Stimulated activated CD8-positive, alpha-beta memory T cell treated with anti-CD3 and anti-CD28 coated beads, Interleukin-12 subunit alpha, Interleukin-12 subunit beta, amount 100 ng/mL, for 4 hours (primary cell): ENCODE measurements at places on chromosomes 7 and 10.

- DNase-seq = no peak
Observed at GRCh38 chr7:116583653-116584052, 58.8 kb downstream of the CAV1 start.

DNA sequence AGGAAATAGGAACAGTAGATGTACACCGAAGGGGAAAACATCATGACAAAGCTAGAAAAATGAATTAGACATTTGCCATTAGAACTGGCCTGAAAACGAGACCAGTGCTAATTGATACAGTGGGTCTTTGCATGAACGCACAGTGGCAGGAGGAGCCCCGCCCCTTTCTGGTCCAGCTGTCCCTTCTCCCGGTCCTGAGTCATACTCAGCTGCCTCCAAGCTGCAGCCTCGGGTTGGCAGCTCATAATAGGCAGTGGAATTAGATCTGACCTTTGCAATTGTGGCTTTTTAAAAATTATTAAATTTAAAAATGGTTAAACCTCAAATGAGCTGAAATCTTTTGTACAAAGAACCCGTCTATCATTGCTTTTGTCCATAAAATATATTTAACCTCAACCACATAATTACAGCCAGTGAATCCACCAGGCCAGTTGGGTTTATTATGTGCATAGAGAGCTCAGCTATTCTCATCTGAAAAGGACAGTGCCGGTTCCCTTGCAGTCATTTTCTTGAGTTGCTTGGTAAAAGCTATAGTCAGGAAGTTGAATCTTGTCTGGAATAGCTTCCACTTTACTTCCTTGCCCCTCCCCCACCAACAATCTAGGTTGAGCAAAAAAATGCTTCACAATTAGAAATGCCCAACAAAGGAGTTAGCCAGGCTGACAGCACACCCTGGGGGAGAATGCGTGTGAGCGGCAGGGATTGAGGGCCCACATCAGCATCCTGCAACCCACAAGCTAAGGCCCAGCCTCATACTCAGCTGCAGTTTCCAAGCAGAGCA lies 147.1 kb downstream of the BUB3 start:
- no peak for DNase-seq

DNA sequence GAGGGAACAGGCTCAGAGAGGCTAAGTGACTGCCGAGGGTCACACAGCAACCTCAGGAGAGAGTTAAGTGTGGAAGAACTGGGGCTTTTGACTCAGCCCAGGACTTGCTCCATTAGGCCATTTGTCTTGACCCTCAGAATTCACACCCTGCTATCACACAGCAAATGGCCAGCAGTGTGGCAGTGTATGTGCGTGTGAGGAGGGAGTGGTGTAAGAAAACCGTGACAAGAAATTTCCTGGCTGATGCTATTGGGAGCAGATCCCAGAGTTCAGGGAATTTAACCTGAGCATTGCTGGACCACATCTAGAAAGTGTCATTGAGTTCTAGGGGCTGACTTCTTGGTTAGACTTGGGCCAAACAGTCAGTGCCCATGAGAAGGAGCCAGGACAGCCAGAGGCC lies 18.4 kb downstream of the VWA2 start:
- DNase-seq = no peak

- DNase-seq = no peak
Observed at GRCh38 chr7:36775061-36775620, 50.8 kb upstream of the AOAH start.

DNA sequence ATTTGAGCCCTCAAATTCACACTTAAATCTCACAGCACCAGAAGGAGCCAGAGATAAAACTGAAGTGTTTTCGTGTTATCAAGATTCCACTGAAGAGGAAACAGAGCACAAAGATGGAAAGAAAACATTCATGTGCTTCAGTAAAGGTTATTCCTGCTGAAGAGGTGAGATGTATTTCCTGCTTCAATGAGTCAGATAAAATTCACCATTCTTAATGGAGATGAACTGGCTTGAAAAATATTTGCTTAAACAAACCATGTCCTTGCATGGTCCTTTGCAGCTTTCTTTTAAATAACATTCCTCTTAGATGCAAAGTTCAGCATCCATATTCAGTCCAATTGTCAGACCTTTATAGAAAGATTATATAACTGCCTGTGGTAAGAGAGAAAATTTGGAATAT lies 294.2 kb downstream of the IPMK start:
- no peak for DNase-seq

GRCh38 chr10:52082307-52082706 lies 231.8 kb upstream of the DKK1 start:
- no peak for DNase-seq

GRCh38 chr7:6430271-6430940 lies 17.3 kb downstream of the DAGLB start:
- DNase-seq = no peak

GRCh38 chr7:44196450-44196872 lies 4.3 kb upstream of the YKT6 start:
- no peak for DNase-seq

GRCh38 chr7:109246330-109247077 lies 676.8 kb downstream of the DNAJB9 start:
- no peak for DNase-seq

DNA sequence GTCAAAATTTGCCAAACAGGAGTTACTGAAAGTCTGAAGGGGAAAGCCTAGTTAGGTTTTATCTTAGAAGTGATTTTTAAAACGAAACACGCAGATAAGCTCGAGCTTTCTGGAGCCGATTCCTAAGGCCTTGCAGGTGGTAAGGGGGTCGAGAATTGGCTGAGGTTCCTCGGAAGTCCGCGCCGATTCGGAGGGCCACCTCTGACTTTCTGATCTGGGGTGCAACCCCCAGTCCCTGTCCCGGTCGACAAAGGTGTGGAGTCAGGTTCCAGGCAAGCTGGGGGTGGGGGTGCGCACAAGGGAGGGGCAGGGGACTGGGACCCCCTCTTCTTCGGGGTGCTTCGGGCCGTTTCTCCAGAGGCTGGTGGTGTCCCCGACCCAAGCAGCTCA lies 701 bp upstream of the CUL1 start:
- DNase-seq = no peak

- no peak for DNase-seq
Observed at GRCh38 chr7:128404886-128405470, 4.8 kb downstream of the IMPDH1 start.

- DNase-seq = no peak
Observed at GRCh38 chr7:33534833-33535232, 370.5 kb upstream of the BMPER start.

GRCh38 chr10:110101464-110102144 lies 93.8 kb downstream of the ADD3 start:
- no peak for DNase-seq

- DNase-seq = no peak
Observed at GRCh38 chr7:101875283-101875846, 57.9 kb downstream of the CUX1 start.

- DNase-seq = no peak
Observed at GRCh38 chr10:91590904-91591796, 41.7 kb downstream of the PPP1R3C start.

GRCh38 chr10:110337906-110338305 lies 33.2 kb upstream of the SMNDC1 start:
- no peak for DNase-seq

DNA sequence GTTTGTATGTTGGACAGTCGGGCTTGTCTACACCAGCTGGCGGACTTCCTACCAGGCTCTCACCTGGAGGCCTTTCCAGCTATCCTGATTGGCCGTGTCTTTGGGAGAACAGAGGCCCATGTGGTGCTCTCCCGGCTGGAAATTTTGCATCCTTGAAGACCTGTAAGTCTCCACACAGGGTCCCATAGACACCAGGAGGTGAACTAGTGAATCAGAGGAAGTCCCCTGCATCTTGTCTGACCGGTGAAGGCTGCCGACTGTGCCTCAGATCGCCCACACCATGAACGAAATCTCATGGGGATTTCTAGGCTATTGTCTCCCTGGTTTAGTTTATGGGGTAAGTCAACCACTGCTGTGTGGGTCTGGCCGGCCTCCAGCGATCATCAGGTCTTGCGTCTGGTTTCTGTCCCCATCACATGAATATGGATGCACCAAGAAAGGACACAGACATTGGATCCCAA lies 108.4 kb upstream of the LYZL2 start:
- no peak for DNase-seq

DNA sequence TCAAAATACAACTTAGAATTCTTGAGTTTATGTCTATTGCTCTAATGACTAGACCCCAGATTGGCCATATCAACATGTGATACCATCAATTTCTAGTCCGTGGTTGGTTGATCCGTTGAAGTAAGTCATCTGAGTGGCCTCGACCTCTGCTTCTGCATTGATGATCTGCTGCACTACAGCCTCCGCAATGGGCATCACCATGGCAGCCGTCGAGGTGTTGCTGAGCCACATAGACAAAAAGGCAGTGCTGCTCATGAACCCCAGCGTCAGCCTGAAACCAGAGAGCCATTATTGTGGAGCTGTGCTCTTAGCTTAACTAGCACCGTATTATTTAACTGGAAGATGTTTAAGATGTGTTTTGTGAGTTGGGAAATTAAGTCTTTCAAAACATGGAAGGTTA lies 30.7 kb downstream of the SLC13A1 start:
- DNase-seq = no peak

DNA sequence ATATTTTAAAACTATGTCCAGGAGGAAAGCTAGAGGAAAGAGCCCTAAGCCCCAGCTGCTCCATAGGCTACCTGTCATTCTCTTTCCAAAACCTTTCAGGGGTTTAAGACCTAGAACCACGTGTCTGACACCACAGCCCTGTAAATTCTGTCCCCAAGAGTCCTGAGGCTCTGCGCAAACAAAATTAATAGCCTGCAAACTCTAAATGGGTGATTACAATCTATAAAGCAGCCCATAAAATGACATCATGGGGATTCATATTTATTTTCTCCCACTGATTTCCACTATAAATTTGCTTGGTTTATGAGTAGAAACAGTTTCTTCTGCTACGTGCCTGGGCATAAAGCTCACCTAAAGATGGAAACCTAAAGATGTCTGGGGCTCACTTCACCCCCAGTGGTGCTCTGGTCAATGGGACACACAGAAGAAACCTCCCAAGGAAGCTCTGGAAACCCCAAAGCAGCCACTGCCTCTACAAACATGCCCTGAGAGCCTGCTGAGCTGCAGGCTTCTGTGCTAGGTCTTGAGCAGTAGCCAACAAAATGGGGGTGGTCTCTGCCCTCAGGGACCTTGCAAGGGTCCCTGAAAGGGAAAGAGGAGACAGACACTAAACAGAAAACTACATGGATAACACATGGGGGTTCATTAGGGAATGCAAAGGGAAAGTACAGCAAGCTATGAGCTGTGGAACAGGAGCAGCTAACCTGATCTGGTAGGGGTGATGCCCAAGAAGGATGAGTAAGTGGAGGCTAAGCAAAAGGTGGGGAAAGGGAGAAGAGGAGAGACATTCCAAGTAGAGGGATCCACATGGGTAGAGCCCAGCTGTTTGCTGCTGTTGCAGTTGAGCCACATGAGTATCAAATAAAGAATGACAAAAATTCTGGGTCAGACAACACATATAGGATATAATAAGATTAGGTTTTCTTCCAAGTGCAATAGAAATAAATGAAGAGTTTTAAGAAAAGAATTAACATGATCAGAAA lies 331.7 kb downstream of the KCNMA1 start:
- no peak for DNase-seq

- DNase-seq = no peak
Observed at GRCh38 chr10:108445746-108446145, 1281.2 kb upstream of the SORCS1 start.

DNA sequence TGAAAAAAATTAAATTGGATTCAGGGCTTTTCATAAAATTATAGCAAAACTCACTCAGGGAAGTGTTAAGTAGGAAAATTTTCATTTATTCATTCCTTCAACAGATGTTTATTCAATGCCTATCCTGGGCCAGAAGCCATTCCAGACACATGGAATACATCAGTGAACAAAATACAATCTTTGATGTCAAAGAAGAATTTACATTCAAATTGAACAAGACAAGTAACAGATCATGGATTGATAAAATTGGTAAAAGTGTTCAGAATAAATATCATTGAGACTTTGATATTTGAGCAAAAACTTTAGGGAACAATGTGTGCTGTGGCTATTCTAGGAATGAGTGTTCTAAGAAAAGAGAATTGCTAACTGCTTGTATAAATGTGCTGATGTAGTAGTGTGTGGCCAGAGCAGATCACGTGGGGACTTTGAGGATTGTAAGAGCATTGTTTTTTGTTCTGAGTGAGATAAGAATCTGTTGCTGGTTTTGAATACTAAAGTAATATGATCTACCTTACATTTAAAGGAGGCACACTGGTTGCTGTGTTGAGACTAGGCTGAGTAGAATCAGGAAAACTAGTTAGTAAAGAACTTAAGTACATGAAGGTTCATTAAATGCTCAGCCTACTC lies 957.2 kb downstream of the PCDH15 start:
- DNase-seq = no peak

GRCh38 chr7:127107601-127108007 lies 145.1 kb downstream of the GRM8 start:
- no peak for DNase-seq
